Activated T-cell treated with anti-CD3 and anti-CD28 coated beads, Interleukin-2, amount 50 U/mL, for 1 hour (primary cell): ENCODE measurements at places on chromosomes 12 and 14.

DNA sequence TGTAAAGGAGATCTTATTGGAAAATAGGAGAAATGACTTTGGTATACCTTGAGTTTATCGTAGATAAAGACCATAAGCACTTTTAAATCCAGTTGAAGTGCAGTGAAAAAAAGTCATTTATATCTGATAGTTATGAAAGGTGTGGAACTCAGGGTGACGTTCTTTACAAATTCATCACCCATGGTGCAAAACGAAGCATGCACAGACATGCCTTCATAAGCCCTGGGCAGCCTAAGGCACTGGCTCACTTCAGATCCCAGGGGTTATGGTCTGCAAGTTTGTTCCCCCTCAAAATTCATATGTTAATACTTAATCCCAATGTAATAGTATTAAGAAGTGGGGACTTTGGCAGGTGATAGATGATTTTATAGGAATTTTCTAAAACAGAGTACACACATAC is 1216.4 kb upstream of the USP15 start:
- DNase-seq: no peak

DNA sequence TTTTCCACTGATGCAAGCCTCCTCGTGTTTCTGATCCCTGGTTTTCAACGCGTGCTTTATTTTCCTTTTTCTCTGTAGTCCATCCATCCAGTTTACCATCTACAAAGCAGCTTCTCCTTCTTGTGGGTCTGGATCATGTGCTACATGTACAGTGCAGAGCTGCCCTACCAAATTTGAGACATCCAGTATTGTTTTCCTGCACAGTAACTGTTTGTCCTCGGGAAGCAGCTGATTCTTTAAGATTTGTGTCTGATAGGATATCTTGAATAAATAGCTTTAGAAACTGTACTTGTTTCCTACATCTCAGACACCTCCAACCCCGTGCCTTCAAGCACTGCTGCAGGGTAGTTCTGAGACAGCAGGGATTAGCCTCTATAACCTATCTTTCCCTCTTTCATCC is 368.1 kb upstream of the FAR2 start:
- DNase-seq: no peak

GRCh38 chr14:102930138-102930752 is 7.8 kb downstream of the AMN start:
- DNase-seq: no peak

DNA sequence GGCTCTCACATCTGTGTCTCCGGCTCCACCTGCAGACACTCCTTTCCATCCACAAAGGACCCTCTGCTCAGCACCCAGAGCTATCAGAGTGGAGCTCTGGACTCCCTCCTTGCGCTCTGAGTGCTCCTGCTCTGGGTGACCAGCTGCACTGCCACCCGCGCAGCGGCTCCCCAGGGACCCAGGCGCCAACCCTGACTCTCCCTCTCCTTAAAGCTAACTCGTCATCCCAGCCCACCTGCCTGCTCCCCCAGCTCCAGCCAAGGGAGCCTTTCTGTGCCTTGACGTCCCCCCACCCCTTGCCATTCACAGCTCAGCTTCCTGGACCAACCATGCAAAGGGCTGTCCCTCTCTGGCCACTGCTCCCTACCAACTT is 99.0 kb downstream of the SETD3 start:
- DNase-seq: no peak

- peak; percentile 71 for DNase-seq
Observed at GRCh38 chr14:91873471-91874415, 6.4 kb upstream of the TC2N start.
